ENCODE measurements at places on chromosomes 5 and 9.

DNA sequence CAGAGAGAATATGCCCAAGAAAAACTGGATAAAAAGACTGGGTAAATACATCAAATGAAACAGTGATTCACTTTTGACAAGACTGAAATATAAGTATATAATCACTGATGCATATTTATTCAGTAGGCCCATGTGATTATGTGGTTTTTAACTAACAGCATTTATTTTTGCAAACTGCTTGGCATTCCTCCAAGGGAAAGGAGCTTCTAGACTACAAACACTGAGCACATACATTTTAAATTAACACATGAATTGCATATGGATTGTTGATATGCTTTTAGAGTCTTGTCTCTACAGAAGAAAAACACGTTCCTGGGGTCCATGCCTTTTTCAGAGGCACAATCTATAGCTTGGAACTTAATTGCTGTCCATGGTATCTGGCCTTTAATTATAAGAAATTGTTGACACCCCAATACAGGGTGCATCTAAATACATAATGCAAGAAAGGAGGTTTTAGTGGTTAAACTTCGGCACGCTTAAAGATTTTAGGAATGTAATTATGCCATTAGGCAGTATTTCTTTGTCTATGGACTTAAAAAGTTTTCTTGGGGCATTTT, 6.9 kb upstream of the MEIKIN start:
- DNase-seq, result no peak

DNA sequence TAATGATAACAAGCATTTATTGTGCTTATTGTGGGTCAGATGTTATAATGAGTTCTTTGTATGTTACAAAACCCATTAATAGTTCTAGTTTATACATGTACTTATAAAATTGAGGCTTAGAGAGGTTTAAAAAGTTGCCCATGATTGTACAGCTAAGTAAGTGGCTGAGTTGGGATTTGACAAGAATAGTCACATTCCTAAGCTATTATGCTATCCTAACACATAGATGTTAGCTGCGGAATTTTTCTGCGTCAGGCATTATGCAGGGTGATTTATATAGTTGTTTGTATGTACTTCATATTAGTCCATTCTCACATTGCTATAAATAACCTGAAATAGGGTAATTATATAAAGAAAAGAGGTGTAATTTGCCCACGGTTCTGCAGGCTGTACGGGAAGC, 12.5 kb downstream of the COMMD10 start:
- DNase-seq, result no peak

DNA sequence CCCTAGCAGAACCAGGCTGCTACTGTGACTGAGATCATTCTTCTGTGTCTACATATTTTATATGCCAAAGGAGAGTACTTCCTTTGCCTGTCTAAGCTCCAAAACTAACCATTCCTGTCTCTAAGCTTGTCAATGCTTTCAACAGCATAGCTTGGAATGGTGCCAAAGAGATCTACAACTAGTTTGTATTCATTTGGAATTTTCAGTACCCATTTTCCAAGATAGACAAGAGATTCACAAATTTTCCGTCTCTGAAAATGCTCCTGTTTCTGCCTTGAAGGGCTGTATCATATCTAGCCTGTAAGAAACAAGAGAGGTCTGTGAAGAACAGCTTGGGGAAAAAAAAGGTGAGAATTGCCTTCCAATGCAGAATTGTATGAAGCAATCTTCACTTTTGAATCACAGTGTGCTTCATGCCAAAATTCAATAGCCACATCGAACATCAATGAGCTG, 334.4 kb upstream of the ACTBL2 start:
- DNase-seq, result no peak

DNA sequence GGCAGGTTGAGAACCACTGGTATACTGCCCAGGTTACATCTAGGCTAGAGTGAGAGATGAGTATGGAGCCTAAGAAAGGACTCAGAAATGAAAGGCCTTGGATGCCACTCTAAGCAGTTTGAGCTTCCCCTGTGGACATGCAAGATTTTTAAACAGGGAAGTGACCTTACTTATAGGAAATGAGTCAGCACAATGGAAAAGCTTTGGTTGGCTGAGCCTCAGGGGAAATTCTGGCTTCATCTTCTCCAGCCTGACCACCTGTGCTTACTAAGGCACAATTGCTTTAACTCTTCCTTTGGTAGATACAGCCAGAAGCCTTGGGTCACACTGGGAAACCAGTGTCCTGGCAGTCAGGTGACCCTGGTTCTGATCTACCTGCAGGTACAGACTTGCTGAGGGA, 380.2 kb upstream of the ZNF462 start:
- DNase-seq, result no peak

- DNase-seq, result no peak
Measured at GRCh38 chr5:169695025-169695625, 58.0 kb downstream of the DOCK2 start.

DNA sequence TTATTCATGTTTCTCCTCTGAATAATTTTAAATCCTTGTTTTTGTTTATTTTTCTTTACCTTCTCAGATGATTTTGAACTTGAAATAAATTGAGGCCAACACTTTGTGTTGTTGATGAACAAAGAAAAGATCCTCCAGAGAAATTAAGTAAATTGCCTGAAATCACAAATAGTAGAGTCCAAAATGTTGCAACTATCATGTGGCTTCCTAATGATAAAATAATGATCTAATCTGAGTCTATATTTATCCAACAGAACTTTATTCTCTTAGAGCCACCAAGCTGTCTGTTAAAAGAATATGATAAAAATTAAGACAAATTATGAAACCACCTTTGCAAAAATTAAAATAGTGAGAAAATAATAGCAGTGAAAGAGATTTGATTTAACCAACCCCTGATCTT, 132.2 kb upstream of the SPEF2 start:
- no peak for DNase-seq

DNA sequence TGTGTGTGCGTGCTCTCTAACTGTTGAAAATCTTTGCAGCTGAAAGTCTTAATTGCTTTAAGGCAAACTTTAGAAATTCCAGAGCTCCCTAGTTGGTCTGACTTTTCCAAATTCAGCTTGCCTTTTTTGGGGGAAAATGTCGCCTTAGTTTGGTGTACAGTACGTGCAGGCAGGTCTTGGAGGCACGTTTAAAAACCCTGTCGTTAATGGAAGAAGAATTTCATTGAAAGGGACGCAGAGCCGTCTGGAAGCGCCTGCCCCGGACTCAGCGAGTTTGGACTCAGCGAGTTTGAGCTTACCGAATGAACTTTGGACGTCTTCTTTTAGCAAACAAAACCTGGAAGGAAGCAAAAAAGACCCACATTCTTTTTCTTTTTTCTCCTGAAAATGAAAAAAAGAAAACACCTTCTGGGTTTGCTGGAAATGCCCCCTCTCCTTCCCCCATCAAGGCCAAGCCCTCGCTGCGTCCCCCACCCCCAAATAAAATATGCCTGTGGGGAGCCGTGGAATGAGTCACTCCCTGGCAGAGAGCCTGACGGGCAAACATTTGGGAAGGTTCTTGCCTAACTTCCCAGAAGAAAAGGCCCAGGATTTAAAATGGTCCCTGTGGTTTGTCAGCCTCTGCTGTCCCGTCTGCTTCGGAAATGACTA, 1.5 kb downstream of the NEK6 start:
- DNase-seq, result no peak

- DNase-seq, result no peak
Measured at GRCh38 chr9:131668057-131668438, 71.8 kb downstream of the RAPGEF1 start.

- DNase-seq, result no peak
Measured at GRCh38 chr5:83800201-83800600, 79.5 kb upstream of the HAPLN1 start.

- DNase-seq, result no peak
Measured at GRCh38 chr9:100785946-100786345, 208.1 kb downstream of the CAVIN4 start.

GRCh38 chr9:118268046-118268445, 563.8 kb downstream of the TLR4 start:
- no peak for DNase-seq

DNA sequence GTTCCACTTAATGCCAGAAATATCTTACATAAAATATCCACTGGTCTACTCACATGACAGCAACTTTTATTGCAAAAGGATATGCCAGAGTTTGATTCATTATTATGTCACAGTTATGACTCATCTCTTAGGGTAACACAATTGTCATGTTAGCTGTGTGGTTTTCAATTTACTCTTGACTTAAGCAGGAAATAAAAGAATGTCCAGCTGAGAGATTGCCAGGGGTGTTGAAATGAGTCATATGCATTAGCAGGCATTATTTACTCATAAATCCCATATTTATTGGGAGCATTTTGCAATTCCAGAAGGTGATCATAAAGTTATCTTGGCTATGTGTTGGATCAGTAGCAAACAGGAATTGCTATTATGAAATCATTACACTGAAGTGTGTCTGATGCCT, 1164.6 kb upstream of the CDH18 start:
- no peak for DNase-seq

GRCh38 chr5:152380415-152381123, 24.5 kb downstream of the NMUR2 start:
- DNase-seq, result no peak

DNA sequence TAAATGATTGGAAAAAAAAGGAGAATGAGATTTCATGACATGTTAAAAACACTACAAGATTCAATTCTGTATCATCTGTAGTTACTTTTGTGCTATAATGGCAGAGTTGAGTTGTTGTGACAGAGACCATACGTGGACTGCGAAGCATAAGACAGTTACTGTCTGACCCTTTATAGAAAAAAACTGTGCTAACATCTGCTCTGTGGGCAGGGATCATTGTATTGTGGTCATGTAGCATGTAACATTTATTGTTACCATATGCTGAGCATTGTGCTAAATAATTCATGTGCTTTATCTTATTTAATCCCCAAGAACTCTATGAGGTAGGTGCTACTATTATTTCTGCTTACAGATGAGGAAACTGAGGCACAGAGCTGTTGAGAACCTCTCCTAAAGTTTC, 147.3 kb upstream of the HMHB1 start:
- no peak for DNase-seq

GRCh38 chr5:54594181-54594580, 76.6 kb downstream of the SNX18 start:
- no peak for DNase-seq

DNA sequence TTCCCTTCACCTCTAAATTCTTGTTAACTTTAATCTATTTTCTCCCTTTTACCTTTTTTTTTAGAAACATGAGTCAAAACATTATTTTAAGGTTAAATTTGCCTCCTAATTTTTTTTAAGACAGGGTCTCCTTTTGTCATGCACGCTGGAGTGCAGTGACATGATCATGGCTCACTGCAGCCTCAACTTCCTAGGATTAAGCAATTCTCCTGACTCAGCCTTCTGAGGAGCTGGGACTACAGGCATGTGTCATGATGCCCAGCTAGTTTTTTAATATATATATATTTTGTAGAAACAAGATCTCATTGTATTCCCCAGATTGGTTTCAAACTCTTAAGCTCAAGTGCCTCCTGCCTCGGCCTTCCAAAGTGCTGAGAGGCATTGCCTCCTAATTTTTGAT, 424.7 kb upstream of the FAM174A start:
- no peak for DNase-seq

Data from CD4-positive, alpha-beta T cell treated with Interleukin-17A for 4 hours (primary cell).